ENCODE measurements at places on chromosomes 16 and 17.

GRCh38 chr17:50150354-50151040 lies at the start of gene PPP1R9B:
Gene PPP1R9B, minus strand, starts transcription at chr17:50150677. Its CDS starts 164 bp downstream, at chr17:50150513.
- DNase-seq, result no peak

DNA sequence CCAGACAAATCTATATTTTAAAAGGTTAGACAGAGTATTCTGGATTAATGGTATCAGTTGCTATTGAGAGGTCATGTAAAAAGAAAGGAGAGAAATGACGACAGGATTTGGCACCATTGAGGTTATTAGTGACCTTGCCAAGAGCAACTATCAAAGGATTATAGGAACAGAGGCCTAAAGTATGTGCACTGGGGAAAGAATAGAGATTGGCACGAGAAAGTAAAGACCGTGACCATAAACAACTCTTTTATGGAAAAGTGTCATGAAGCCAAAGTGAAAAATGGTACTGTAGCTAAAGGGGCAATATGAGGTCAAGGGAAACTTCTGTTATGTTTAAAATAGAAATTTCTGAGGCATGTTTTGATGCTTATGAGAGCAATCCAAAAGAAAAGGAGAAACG lies 115.2 kb upstream of the KIF2B start:
- no peak for DNase-seq

DNA sequence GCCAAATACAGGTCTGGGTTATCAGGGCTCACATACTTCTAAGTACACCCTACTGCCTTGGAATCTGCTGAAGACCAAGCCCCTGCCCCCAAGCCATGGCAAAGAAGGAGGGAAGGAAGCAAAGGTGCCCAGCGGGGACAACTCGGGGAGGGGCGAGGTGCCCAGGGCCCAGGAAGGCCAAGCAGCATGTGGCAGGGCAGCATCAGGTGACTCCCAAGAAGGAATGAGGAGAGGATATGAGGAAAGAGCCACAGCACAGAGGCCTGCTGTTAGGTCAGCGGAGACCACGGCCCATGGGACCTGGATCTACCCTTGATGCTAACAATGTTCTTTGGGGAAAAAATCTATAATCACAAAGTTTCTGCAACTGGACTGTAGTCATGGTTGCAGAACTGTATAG lies 142.6 kb upstream of the CRHR1 start:
- DNase-seq, result no peak

DNA sequence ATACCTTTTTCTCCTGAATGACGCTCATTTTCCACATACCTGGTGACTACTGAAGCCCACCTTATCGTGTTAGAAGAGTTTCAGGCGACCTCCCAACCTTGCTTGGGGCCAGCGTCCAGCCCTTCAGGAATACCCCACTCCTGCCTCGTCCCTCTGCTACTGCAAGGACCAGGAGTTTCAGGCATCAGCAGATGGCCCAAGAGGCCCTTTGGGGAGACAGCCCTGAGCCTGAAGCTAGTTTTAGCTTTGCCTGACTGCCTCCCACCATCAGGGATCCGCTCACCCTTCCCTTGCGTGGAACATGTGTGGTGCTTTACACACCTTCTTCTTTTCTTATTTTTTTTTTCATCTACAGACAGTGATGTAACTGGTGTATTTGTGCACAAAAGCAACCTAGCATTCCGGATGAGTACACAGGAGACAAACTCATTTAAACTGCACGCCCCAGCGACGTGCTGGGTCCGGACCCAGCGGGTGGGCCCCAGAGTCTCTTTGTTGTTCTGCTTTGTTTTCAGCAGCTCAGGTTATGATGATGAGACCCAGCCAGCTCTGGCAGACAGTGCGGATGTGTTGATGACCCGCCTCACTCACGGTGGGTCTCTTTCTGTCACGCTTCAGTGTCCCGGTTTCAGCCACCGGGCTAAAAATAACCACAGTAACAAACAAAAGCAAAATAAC lies 242.4 kb downstream of the C16orf95 start:
- no peak for DNase-seq

DNA sequence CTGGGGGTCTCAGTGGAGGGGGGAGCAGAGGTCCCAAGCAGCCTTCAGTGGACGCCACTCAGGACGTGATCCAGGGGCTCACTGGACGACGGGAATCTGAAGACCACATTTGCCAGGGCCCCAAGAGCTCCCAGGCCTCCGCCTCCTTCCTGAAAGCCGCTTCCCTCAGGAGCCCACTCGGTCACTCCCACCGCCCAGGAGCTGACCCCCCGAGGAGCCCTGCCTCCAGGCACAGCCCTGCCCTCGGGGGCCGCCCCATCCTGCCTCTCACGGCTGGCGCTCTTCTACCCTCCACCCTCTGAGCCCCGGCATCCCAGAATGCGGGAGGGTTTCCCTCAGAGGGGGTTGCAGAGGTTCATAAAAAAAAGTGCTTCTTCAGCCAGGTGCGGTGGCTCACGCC lies 24.2 kb downstream of the TIMM22 start:
- DNase-seq, result no peak

DNA sequence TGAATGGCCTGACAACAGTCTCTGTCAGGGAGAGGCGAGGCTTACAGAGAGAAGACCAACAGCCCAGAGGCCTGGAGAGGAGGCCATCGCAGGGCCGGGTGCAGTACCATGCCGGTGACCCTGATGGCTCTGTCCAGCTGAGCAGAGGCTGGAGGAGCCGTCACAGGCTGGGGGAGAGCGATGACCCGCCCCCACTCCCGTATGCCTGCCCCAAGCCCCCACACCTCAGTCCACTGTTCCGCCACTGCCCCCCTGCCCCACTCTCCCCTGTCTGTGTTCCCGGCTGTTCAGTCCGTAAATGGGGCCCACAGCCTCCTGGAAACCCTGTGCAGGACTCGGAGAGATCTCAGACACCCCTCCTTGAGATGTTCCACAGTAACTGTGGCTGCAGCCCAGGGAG lies 12.8 kb upstream of the FAM83G start:
- no peak for DNase-seq

DNA sequence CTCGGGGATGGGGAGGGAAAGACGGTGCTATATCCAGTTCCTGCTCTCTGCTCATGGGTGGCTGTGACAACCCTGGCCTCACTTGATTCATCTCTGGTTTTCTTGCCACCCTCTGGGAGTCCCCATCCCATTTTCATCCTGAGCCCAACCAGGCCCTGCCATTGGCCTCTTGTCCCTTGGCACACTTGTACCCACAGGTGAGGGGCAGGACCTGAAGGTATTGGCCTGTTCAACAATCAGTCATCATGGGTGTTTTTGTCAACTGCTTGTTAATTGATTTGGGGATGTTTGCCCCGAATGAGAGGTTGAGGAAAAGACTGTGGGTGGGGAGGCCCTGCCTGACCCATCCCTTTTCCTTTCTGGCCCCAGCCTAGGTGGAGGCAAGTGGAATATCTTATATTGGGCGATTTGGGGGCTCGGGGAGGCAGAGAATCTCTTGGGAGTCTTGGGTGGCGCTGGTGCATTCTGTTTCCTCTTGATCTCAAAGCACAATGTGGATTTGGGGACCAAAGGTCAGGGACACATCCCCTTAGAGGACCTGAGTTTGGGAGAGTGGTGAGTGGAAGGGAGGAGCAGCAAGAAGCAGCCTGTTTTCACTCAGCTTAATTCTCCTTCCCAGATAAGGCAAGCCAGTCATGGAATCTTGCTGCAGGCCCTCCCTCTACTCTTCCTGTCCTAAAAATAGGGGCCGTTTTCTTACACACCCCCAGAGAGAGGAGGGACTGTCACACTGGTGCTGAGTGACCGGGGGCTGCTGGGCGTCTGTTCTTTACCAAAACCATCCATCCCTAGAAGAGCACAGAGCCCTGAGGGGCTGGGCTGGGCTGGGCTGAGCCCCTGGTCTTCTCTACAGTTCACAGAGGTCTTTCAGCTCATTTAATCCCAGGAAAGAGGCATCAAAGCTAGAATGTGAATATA lies 4.8 kb upstream of the LASP1NB start:
- no peak for DNase-seq

- no peak for DNase-seq
These were observed 70.7 kb downstream of the TEX14 start for GRCh38 chr17:58621174-58621573.

- DNase-seq, result no peak
These were observed 79.7 kb downstream of the VAT1L start for GRCh38 chr16:77868052-77868451.

DNA sequence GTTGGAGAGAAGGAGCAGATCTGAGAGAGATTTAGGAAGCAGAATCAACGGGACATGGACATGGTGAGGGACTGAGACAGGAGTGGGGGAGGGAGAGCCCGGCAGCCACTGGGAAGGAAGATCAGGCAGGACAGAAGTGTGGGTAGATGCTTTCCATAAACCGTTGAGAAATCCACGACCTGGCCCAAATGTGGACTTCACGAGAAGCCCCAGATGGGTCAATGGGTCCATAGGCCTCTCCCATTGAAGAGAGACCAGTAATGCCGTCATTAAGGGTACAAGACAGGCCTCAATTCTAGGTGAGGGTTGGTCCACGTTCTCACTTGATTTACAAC lies 530 bp upstream of the CCL22 start:
- DNase-seq, result no peak

DNA sequence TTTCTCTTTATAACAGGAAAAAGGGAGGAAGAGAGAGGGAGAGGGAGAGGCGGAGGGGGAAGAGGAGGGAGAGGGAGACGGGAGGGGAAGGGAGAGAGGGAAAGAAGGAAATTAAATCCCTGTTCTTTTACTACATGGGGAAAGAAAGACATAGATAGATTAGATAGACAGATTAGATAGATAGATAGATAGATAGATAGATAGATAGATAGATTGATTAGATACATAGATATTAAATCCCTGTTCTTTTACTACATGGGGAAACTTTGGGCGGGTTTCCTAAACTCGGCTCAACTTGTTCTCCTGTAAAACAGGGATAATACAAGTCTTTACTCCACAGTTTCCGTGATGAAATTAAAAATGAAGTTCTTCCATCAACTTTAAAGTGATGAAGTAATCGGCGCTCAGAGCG lies 661 bp downstream of the RFWD3 start:
- no peak for DNase-seq

DNA sequence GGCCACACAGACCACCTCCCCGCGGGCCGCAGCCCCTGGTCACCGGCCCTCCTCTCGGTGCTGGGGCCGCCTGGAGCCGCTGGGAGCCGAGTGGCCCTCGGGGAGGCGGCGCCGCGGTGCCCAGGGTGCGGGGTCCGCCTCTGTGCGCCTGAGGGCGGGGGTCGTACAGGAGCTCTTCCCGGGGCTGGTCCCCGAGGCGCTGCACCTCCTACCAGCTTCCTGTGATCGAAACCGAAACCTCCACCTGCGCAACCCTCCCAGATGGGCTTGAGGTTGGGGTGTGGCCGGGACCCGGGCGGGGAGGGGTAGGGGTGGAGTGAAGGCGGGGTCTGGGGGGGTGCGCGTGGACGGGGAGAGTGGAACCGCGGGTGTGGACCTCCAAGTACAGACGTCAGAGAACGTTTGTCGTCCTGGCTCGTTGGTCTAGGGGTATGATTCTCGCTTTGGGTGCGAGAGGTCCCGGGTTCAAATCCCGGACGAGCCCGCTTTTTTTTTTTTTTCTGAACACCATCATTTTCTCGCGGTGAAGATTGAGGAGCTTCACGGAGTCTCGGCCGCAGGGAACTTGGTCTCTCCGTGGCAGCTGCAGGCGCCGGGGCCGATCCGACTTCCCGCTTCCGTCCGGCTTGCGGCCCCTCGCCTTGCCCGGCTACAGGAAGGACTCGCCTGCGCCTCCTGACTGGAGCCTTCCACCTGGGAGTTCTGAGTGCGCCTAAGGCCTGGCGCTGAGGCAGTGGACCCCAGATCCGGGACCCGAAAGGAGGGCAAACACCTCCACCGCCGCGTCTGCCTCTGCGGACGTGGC lies 23.9 kb downstream of the ZNF213 start:
- peak; percentile 89 for DNase-seq

DNA sequence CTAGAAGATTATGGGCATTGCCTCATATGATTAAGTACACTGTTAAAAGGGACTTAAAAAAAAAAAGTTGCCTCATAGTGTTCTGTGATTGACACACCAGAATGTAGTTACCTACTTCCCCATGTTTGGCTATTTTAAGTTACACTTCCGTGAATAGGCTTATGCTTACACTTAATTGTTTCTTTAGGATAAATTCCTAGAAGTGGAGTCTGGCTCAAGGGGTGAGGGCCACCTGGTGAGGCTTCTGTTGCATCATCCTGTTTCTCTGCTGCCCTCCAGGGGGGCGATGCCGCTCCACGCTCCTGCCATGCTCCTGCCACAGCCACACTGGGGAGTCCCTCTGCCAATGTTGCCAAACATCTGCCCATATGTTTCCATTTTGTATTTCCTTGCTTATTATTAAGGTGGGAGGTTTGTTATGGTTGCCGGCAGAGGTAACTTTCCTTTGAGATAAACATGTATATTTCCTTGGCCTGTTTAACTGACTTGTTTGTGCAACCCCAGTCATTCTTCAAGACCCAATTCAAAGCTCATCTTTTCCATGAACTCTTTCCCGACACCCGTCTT lies 73.1 kb downstream of the KSR1 start:
- no peak for DNase-seq

DNA sequence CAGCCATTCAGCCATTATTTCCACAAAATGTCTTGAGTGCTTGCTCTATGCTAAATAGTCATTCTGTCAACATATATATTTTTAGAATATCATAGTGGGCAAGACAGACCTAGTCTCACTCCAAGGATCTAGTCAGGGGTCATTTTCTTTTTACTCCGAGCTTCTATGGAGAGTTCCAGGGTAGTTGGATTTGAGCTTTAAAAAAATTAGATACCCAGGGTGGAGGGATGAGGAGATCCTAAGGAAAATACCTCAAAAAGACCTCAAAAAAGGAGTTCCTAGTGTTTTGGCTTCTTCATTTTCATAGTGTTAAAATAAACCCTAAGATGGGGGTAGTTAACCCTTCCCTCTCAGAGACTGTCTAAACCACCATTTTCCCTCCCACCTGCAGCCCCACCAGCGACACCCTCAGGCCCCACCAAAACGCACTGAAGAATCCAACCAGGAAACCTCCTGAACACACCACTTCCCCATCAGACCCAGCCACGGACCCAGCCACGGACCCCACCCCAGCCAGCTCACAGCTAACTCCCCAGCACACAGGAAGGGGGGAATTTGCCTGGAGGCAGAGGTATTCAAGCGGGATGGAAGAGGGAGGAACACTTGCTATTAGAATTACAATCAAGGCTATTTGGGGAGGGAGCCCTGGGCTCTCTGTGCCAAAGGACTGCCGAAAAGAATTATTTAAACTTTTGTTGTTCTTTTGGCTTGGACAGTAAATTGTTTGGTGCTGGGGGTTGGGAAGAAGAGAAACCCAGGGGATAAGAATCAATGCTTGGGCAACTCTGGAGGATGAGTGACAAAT lies 2.2 kb downstream of the ETV4 start:
- no peak for DNase-seq

GRCh38 chr16:72427051-72427782 lies 255.3 kb upstream of the PMFBP1 start:
- DNase-seq, result no peak

GRCh38 chr17:81277421-81277820 lies 17.7 kb downstream of the SLC38A10 start:
- no peak for DNase-seq

DNA sequence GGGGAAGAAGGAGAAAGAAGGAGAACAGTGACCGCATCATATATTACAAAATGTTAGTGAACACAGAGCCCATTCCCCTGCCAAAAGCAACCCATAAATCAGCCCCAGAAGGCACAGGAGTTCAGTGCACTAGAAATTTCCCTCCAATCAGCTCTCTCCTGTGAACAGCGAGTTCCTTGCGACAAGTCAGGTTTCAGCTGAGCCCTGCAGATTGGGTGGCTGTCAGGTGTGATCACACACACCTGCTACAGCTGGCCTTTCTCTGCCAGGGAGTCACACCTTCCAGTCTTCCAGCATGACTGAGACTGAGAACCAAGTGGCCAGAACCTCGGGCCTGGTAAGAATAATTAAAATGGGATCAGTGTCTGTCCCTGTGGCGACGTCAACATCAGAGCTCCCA lies 60.2 kb downstream of the SHISA9 start:
- DNase-seq, result no peak

Data from stimulated activated CD8-positive, alpha-beta memory T cell treated with anti-CD3 and anti-CD28 coated beads, Interleukin-12 subunit alpha, Interleukin-12 subunit beta, amount 100 ng/mL, for 1 hour (primary cell).